ENCODE measurements at places on chromosomes 3 and 15.

- no peak for DNase-seq
These were observed 260.9 kb downstream of the FHIT start for GRCh38 chr3:60990442-60990730.

DNA sequence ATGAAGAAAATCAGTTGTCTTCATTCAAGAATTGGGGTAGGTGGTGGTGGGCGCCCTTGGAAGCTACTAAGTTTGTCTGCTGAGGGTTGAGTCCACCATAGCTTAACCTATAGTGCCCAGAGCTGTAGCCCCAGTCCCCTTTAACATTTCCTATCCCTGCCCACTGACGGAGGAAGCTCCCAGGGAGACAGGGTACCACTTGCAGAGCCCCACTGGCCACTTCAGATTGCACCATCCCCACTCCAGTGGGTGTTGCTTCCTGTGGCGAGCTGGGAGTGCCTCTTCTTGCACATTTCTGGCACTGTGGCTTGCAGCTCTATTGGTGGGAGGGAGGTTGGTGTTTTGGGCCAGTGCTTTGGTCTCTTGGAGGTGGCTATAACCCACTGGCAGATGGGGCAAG is 2.7 kb downstream of the PXYLP1 start:
- DNase-seq, result no peak

GRCh38 chr3:70857916-70858315 is 545.5 kb upstream of the MDFIC2 start:
- no peak for DNase-seq

DNA sequence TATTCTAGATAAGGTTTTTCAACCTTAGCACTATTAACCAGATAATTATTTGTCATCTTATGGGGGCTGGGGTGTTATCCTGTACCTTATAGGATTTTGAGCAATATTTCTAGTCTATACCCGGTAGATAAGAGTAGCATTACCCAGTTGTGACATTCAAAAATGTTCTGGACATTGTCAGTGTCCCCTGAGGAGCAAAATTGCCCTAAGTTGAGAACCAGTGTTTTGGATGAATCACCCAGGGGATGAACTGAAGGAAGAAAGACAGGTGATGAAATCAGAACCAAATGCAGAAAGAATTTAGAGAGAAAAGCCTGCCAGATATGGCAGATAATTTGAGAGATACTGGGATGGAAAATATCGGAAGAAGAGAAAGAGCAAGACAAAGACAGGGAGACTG is 58.2 kb downstream of the KCNH8 start:
- DNase-seq, result no peak

- no peak for DNase-seq
These were observed 28.8 kb downstream of the MECOM start for GRCh38 chr3:169634618-169635236.

All from HL-60 (cell line).